ENCODE measurements at places on chromosomes 3 and 15.

- no peak for DNase-seq
Observed at GRCh38 chr15:67409175-67409574, 111.8 kb upstream of the C15orf61 start.

- DNase-seq, result no peak
Observed at GRCh38 chr3:49610666-49611280, 56.5 kb downstream of the BSN start.

DNA sequence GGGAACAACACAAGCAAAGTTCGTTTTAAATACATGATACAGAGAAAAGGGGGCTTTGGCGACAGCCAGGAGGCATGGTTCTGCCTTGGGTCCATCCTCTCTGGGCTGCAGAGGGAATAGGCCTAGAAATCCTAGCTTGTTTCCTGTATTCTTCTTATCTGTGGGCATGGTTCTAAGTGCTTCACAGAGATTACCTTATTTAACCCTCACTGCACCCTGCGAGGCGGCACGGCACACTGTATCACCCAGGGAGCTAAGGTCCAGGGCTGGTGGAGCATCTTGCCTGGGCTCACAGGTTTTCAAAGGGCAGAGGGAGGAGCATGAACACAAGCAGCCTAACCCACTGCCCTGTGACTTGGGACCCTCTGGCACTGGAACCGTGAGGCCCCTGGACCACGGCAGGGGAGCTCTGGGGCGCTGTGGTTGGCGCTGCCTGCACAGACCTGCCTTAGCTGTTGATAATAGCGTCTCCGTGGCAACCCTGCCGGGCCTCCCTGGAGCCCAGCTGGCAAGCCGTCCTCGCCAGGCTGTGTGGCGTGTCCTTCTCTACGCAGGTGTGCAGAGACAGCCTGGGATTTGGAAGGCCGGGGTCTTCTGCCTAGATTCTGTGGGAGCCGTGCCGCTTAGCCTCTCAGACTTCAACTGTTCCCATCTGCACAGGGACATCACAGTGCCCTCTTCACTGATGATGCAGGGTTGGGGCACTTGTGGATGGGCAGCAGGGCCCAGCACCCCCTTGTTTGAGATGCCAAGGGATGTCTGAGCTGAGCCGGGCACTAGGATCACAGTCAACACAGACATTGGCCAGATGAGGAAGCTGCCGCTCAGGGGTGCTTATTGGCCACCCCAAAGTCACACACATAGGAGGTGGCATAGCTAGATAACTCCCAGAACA is 154.6 kb upstream of the TLE3 start:
- DNase-seq, result no peak

GRCh38 chr3:26381411-26381810 is 241.2 kb upstream of the LRRC3B start:
- DNase-seq, result no peak

- DNase-seq, result no peak
Observed at GRCh38 chr15:78247911-78248310, 13.5 kb upstream of the ACSBG1 start.

DNA sequence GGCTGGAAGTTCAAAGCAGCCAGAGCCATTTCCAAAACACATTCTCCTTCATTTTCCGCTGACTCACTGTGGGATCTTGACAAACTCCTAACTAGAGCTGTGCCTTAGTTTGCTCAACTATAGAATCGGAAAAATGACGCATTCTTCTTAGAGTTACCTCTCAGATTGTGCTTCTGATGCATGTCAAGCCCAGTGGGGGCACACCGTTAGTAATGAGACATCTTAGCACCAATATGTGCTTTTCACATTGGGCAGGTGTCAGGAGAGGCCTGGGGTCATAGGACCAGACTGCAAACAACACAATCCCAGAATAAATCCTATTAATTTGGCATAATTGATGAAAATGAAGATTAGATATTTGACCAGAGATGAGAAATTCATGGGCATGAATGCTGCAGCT is 71.3 kb upstream of the UBE3A start:
- no peak for DNase-seq

- DNase-seq, result no peak
Observed at GRCh38 chr15:61137105-61137792, 91.9 kb downstream of the RORA start.

Measured in AG08396 (cell line).